Stimulated activated CD4-positive, alpha-beta T cell treated with anti-CD3 and anti-CD28 coated beads, Interleukin-15, amount 100 ng/mL, for 1 hour (primary cell): ENCODE measurements at places on chromosomes 12 and 14.

DNA sequence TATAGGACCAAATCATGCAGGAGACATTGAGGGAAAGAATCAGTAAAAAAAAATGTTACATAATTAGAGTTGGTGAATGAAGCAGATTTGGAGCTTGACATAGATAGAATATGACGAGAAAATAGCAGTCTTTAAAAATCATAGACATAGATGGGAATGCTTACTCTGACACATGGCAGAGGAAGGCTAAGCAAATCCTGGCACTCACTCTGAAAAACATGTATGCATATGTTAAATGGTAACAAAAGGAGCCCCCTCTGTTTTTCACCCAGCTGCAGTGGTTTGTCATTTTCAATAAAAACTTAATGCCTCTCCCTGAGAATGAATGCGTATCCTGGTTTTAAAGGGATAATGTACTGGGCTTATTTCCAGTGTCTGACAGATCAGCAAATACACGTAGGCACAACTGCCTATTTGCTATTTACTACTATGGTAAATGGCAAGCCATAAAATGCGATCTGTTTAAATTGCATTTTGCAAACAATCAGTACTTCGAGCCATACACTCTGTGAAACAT, 561.2 kb upstream of the SEL1L start:
- DNase-seq, result no peak

GRCh38 chr14:76346391-76347160, 29.4 kb upstream of the ESRRB start:
- DNase-seq, result no peak

- DNase-seq, result no peak
These were observed 4.2 kb downstream of the RIN3 start for GRCh38 chr14:92517761-92518160.

- no peak for DNase-seq
These were observed 871.4 kb downstream of the C12orf50 start for GRCh38 chr12:87157791-87158190.

- no peak for DNase-seq
These were observed 46.1 kb downstream of the INTS13 start for GRCh38 chr12:26891704-26892103.

DNA sequence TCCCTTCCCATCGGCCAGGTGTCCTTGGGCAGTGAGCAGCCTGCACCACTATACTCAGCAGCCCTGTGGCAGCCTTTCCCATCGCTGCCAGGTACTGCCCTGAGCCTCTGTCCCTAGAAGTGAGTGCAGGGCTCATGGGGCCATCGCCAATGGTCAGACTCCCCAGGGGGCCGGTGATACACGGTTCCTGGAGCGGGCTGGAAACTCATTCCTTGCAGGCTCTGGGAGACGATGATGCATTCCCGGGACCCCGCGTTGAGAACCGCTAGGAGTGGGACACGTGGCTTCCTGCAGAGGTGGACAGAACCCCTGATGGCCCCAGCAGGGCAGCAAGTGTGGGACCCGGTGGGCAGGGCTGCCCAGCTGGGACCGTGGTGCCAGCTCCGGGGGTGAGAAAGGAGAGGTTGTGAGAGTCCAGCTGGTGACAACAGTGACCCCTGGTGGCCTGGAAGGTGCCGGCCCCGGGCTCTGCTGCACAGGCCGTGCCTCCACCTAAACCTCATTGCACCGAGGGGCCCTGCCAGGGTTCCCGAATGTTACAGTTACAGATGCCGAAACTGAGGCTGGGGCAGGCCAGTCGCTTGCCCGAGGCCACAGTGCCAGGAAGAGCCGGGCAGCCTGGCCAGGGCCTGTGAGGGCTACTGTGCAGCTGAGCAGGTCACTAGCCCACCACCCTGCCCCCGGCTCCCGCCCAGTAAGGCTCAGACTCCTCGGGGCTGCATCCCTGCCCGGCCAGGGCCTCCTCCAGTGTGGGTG, 33.8 kb downstream of the FBRSL1 start:
- peak; percentile 61 for DNase-seq

DNA sequence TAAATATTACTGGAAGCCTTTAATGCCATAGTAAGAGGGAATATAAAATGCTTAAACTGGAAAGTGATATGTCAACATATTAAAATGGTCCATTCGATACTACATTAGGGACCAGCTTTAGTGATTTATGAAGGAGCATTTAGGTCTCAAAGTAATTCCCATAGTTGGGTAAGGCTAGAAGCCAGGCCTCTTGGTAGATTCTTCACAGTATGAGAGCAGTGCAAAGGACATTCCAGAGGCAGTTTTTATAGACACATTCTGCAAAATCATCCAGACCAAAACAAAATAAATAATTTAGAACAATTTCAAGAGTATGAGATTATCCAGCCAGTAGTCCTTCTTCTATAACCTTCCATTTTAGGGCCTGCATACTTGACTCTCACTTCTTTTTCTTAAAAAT, 142.6 kb upstream of the PDZRN4 start:
- no peak for DNase-seq

GRCh38 chr12:28144532-28144931, 45.7 kb upstream of the CCDC91 start:
- no peak for DNase-seq

GRCh38 chr12:26429070-26429691, 233.8 kb downstream of the SSPN start:
- DNase-seq, result no peak
